CD4-positive, alpha-beta T cell treated with Interleukin-12 subunit alpha and Interleukin-12 subunit beta, for 1 hour (primary cell): ENCODE measurements at places on chromosomes 12 and 14.

DNA sequence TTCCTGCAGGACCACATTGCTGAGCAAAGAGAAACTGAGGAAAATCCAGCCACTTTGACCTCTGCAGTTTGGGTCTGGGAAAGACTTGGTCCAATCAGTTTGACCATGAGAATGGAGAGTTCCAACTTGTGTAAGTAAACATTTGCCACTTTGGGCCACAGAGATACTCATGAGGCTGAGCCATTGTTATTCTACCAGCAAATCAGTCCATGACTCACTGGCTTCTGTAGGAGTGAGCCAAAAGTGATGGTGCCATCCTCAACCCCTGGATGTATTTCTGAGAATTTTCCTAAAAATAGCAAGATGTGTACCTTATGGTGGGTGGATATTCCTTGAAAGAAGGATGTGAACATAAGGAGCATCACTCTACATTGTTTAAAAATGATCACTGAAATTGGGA, 192.9 kb upstream of the OR4E1 start:
- DNase-seq, result no peak

DNA sequence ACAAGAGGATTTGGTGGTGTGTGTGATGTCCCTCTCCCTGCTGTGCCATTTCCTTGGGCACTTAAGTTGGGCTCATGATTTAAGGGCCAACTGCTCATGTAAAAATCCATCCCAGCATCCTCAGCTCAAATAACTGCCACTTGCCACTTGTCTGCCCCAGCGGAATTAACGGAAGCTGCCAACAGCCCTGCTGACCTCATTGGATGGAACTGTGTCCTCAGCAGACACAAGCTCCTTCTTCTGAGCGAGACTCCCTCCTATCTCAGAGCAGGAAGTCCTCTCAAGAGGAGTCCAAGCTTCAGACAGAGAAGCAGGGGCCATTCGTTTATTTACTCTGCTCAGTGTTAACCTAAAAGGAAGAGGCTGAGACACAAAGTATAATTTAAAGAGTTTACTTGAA, 29.6 kb upstream of the PRMT8 start:
- DNase-seq, result no peak

DNA sequence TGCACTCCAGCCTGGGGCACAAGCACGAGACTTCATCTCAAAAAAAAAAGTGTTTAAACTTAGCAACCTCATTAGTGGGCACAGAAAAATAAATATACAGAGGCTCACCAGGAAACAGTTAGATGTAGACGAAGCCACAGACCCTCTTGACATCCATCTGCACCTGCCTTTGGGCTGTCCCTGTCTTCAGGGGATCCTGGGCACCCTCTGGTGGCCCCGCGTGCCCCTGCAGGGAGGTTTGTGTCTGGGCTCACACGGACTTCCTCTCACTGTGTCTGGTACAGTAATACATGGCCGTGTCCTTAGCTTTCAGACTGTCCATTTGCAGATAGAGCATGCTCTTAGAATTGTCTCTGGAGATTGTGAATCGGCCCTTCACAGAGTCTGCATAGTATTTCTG, 916.5 kb downstream of the TMEM121 start:
- peak; percentile 31 for DNase-seq

DNA sequence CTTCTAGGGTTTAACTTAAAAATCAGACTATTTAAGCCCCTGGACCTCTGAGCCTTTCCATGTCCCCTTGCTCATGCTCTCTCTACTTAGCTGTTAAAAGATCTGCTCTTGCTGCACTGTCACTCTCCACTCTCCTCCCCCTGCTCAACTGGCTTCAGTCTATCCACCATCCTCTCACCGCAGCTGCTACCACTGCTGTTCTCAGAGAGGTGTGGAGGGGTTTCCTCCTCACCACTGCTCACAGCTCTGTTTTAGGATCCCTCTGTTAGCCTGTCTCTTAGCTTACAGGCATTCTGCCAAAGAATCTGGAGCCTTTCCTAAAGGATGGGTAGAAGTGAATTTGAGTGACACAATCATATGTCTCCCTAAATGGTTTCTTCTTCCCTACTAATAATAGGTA, 43.7 kb upstream of the ATP2B1 start:
- no peak for DNase-seq

DNA sequence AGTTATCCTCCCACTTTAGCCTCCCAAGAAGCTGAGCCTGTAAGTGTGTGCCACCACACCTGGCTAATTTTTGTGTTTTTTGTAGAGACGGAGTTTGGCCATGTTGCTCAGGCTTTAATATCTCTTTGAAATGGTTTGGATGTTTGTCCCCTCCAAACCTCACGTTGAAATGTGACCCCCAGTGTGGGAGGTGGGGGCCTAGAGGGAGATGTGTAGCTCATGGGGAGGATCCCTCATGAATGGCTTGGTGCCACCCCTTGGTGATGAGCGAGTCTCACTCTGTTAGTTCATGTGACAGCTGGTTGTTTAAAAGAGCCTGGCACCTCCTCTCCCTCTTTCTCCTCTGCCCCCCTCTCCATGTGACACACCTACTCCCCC, 23.6 kb upstream of the TTC7B start:
- no peak for DNase-seq

DNA sequence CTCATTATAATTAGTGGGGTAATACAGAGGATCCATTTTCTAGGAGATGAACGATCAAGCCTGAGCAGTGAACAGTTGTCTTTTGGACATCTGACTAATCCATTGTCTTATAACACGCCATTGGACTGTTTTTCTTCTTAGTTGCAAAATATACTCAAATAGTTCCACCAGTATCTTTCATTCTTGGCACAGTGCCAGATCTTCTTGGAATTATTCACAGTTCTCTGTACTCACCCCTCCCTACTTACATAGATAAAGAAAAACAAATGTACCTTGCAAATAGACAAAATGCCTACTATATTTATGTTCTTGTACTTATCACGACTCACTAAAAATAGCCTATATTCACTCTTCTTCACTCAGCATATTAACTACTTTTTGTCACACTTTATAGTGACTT, 3.8 kb downstream of the CBLN3 start:
- DNase-seq, result peak; percentile 49

DNA sequence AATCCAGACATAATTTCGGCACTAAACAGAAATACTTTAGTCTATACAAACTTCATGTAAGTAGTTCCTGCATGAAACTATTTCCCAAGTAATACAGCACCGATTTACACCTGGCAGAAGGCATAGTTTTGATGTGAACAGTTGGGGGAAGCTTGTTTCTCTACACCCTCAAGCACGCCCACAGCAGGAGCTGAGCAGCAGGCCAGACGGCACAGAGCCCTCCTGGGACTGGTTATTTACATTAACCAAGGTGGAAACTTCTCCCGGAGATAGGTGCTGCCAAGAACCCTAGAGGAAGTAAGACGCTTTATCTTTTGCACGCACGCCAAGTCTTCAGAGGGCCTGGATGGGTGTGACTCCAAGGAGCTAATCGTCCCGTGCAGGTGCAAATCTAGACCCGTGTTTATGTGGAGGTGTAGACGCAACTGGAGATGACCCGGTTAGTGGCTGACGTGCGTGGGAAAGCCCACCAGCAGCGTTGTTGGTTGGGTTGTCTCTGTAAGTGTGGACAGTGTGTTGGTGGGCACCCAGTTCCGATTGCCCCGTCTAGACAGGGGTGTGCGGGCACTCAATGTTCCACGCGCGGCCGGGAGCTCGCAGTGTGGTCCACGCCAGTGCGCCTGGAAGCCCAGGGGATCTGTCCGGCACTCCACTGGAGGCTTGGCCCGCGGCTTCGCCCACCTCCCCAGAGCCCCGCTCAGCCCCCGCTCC, 767 bp upstream of the TCP11L2 start:
- DNase-seq, result peak; percentile 79

DNA sequence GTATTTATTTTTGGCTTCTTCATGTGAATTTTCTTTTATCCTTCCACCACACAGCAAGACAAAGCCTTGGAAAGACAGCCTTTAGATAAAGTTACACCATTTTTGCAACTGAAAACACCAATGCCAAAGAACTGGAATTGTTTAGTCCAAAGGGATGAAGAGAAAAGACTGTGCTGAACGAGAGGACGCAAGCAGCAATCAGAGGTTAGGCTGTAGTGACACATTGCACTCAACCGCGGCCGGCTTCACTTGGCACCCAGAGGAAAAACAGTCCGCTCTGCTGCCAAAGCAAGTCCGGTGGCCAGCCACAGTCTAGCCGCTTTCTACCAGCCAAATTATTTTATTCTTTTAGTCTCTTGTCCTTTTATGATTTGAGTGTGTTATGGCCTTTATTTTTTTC, 49.1 kb upstream of the KCNJ8 start:
- no peak for DNase-seq

GRCh38 chr14:22718091-22718490, 48.4 kb upstream of the OXA1L start:
- DNase-seq, result no peak

DNA sequence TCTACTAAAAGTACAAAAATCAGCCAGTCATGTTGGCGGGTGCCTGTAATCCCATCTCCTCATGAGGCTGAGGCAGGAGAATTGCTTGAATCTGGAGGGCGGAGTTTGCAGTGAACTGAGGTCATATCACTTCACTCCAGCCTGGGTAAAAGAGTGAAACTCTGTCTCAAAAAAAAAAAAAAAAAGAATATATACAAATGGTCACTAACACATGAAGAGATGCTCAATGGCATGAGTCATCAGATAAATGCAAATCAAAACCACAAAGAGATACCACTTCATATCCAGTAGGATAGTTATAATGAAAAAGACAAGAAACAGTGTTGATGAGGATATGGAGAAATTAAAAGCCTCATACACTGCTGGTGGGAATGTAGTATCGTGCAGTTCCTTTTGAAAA, 33.6 kb upstream of the METAP2 start:
- DNase-seq, result no peak

- DNase-seq, result peak; percentile 90
Measured at GRCh38 chr12:55940065-55940732, 9.2 kb downstream of the DGKA start.

- no peak for DNase-seq
Measured at GRCh38 chr14:69617796-69618195, 6.4 kb downstream of the SUSD6 start.

GRCh38 chr14:60482743-60483142, 3.1 kb downstream of the C14orf39 start:
- no peak for DNase-seq

DNA sequence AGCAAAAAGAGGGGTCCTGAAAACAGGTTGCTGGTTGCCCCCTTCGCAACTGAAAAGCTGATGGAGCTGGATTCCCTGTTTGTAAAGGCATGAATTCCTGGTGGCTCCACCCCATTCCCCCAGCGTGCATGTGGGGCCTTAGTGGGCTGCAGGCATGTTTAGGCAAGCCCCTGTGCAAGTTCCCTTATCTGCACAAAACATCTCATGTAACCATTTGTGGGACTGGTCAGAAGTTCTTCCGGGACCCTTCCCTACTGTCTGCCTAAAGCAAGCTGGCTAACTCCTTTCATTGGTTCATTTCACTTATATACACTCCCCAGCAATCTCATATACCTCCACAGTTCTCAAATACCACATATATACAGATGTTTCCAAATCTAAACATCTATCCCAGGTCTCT, 24.0 kb upstream of the HIGD1C start:
- no peak for DNase-seq

DNA sequence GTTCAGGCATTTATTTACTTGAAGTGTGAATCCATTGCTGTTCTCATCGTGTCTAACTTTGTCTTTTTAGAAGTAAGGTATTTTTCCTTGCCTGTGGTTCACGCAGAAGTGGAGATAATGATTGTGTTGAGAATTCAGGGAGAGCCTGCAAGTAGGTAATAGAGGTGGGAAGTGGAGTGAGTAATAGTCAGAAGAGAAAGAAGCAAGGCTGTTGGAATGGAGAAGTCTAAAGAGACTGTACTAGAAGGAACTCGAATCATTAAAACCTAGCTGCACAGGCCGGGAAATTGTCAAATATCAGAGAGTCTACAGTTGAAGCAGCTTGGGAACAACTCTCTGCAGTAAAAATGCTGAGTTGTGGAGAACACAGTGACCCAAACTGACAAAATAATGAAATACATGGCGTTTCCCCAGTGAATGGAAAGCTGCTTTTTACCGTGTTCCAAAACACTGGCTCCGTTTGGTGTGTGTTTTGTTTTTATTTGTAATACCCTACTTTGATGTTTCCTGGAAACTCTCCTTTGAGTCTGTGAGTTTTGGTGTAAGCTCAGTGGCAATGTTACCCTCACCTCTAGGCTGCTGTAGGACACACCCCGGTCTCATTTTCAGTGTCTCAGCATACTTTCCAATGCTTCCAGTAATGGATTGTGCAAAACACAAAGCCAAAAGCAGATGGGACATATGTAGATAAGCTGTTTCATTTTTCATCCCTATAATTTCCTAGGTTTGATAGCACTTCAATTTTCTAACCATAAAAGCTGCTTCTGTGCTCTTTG, 146.6 kb downstream of the CRADD start:
- no peak for DNase-seq

DNA sequence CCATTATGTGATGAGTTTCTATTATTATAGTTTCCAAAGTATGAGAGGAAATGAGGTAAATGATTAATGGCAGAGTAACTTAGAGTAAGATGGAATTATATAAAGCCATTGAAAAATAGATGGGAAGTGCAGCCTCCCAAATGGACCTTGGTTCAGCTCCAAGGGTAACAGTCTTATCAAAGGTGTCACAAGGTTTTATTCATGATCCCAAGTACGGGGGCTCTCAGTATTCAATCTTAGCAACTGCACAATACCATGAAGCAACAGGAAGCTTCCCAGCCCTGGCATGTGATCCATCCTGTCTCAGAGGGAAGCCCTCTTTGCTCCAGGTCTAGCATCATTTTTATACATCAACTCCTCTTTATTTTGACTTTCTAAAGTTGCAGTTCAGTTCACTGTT, 948.2 kb downstream of the GALC start:
- DNase-seq, result no peak

DNA sequence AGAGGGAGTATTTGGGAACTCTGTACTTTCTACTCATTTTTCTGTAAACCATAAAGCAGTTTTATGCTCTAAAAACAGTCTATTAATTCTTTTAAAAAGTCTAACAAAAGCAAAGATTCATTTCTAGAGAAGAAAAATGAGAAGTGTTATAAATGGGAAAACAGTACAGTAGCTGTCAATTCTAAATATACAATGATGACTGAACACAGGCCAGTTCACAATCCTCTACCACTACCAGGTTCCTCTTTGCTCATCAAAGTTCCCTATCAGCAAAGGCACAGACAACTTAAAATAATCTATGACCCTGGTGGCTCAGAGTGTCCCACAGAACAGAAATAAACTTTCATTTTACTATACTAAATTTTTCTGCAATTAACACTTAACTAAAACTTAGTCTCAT, 12.5 kb downstream of the NAA25 start:
- no peak for DNase-seq

- no peak for DNase-seq
Measured at GRCh38 chr14:21861153-21861552, 187.5 kb upstream of the OR4E1 start.

GRCh38 chr14:88535149-88535548, 19.7 kb downstream of the PTPN21 start:
- no peak for DNase-seq

GRCh38 chr12:112303004-112303403, 79.2 kb downstream of the HECTD4 start:
- DNase-seq, result peak; percentile 58
